ENCODE measurements at places on chromosomes 7 and 10.
A peak's percentile ranks its signal among the peaks of the same experiment; 100 is the strongest.

DNA sequence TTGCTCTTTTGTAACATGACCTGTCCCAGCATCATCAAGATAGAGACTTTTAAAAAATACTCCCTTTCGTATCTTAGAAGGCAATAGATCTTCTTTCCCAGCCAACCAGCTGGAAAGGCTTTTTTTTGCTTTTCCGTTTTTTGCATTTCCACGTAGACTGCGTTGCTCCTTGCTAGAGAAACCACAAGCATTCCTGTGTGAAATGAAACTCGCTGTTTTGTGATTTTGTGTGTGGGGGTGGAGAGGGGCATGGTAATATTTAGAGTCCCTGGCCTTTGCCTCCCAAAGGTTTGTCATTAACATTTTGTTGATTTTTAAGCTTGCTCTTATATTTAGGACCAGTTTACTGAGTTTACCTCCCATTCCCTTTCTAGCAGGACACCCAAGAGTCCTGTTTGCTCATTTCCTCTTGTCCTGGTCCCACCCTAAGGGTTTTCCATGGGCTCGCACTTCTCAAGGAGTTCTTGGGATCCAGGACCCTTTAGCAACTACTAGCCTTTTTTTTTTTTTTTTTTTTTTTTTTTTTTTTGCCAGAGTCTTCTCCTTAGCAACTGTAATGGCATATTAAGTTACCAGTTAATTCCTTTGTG, 243.6 kb downstream of the BICC1 start:
- no peak for DNase-seq

GRCh38 chr7:101112233-101112632, 14.7 kb upstream of the SERPINE1 start:
- DNase-seq: no peak

- DNase-seq: no peak
Measured at GRCh38 chr7:80414331-80414730, 97.5 kb downstream of the GNAT3 start.

- no peak for DNase-seq
Measured at GRCh38 chr10:106819490-106819889, 345.0 kb downstream of the SORCS1 start.

DNA sequence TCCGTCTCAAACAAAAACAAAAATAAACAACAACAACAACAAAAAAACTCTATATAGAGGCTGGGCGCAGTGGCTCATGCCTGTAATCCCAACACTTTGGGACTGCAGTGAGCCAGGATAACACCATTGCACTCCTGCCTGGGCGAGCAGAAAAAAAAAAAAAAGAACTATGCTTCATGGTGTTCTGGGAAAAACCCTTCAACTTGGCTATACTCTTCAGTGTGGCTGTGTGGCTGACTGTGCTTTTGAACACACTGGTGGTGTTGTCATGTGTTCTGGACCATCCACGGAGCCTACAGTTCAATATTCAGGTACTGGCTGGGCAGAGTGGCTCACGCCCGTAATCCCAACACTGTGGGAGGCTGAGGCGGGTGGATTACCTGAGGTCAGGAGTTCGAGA, 26.5 kb downstream of the SNX8 start:
- no peak for DNase-seq

DNA sequence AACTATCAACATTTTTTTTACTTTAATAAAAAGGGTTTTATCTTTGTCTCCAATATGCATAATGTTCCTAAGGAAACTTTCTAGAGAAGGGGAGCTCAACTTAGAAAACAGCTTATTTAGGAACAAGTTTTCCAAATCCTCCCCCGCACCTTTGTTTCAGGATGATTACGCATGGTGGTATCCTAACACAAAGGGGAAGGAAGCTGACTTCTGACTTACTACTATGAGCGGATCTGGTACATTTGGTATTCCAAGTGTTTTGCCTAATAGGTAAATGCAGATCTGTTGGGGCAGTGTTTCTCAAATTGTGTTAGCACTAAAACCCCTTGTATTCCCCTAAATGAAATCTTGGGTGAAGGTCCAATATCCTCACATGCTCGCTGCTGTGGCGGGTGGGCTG, 229.3 kb upstream of the KLF14 start:
- no peak for DNase-seq

GRCh38 chr10:131290781-131291180, 20.7 kb downstream of the TCERG1L start:
- no peak for DNase-seq

DNA sequence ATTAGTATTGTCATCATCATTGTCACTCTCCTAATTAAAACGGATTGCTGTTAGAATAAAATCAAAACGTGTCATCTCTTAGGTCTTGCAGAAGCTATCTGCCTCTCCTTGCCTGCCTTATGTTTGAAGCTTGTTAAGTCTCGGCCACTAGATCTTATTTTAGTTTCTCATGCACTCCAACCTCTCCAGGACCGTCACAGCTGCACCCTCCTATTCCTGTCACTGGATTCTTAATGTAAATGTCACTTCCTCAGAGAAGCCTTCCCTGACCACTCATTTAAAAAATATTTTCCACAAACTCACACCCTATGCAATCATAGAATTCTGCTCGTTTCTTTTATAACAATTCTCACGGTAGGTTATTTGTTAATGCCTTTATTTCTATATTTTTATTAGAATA, 103.9 kb upstream of the DKK1 start:
- DNase-seq: no peak

- no peak for DNase-seq
Measured at GRCh38 chr7:36781011-36781738, 56.9 kb upstream of the AOAH start.

- DNase-seq: no peak
Measured at GRCh38 chr10:1403508-1404322, 333.6 kb downstream of the ADARB2 start.

GRCh38 chr7:7548407-7548806, 12.7 kb upstream of the COL28A1 start:
- no peak for DNase-seq

- no peak for DNase-seq
Measured at GRCh38 chr10:113320211-113320610, 232.6 kb upstream of the HABP2 start.

DNA sequence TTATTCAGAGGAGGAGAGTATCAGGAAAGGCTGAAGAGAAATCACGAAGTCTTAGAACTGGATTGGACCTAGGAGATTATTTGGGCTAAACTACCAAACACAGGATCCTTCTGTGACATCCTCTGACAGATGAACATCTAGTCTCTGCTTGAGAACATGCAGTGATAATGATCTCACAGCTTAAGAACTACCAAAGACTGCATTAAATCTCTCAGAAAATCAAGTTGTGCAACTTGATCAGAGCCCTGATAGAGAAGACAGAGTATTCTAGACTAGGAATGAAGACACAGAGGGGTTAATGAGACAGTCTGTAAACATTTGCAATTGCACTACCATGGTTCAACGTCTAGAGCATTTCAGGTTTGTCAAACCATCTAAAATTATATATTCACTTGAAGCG, 37.1 kb upstream of the AGBL3 start:
- no peak for DNase-seq

DNA sequence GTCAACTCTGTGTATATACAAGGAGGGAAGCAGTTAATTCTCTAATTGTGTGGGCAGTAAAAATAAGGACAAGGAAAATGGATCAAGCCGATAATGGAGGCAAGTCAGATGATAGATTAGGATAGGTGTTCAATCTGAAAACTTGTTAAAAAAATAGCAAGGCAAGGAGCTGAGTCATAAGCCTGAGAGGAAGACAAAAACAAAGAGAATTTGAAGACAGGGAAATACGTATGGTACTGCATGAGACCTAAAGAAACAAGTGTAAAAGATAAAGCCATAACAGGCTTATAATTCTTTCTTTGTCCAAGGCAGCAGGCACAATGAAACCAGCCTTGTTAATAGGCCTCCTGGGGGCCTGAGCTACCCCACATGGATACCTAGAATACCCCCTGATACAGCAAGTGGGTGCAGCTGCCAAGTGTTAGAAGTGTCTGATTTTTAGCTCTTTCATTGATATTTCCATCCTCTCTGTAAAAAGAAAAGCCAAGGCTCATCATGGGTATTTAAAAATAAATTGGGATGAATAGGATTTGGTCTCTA, 1570.6 kb upstream of the LRRTM3 start:
- no peak for DNase-seq

DNA sequence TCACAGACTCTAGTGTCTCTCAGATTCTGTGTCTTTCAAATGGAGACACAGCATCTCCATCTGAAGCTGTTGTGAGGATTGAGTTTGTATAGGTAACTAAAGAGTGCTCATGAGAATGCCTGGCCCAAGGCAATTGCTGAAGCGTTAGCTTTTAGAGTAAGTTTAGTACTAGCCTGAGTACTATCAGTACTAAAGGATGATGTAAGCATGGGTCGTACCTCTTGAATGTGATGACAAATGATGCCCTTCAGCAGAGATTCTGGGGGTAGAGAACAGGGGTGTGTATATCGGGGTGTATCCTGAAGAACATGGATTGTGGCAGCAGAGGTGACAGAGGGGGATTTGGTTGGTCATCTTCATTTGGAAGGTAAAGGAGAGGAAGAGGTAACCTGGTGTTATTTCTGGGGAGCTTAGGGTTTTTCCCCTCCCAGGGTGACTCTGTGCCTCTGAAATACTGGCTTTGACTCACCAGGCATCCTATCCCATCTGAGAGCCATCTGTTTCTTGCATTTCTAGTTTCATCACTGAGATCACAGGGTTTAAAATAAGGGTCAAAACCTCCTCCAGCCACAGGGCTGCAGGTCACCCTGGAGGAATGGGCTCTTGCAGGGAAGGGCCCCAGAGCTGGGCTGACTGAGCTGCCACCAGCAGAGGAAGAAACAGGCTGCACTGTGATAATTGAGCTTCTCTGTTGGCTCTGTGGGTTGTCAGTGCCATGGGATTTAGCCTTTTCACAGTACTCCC, 756.0 kb downstream of the KCNMA1 start:
- DNase-seq: no peak

- DNase-seq: no peak
Measured at GRCh38 chr10:43453266-43453831, 16.4 kb downstream of the ZNF487 start.

GRCh38 chr7:40700653-40701421, 566.0 kb downstream of the SUGCT start:
- no peak for DNase-seq

DNA sequence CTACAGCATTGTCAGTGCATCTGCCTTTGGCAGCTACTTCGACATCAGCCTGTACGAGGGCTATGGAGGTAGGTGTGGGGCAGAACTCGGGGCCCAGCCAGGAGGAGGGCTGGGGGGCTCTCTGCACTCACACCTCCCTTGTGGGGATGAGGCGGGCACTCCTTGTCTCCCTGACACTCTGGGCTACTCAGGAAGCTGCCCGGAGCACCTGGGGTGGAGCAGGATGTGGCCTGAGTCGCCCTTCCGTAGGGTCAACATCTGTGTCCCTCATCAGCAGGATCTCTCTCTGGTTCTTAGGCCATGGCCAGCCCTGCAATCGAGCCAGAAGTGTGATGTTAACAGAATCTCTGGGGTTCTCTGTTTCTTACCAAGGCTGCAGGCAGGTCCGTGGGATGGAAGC, 40.2 kb downstream of the C10orf105 start:
- no peak for DNase-seq

DNA sequence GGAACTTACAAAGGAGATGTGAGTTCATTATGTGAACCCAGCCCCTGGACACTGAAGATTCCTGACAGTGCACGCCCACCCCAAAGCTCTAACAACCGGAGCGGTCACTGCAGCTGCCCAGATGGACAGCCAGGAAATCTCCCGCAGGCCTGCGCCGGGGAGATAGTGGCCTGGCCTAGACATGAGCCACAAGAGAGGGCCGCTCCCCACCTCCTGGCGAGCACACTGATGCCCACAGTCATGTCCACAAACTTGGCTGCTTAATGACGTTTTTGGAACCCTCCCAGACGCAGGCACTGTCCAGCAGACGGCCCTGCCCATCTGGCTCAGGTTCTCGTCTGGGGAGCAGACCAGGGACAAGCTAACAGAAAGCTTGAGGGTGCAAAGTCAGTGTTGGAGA, 34.2 kb downstream of the TCERG1L start:
- no peak for DNase-seq

GRCh38 chr7:64637521-64638445, 28.1 kb upstream of the ZNF107 start:
- DNase-seq: no peak

- DNase-seq: peak; percentile 66
Measured at GRCh38 chr7:73742338-73742752, 3.7 kb upstream of the ABHD11 start.

- no peak for DNase-seq
Measured at GRCh38 chr10:3260066-3260834, 87.7 kb upstream of the PITRM1 start.
